ENCODE measurements at places on chromosomes 1 and 21.

DNA sequence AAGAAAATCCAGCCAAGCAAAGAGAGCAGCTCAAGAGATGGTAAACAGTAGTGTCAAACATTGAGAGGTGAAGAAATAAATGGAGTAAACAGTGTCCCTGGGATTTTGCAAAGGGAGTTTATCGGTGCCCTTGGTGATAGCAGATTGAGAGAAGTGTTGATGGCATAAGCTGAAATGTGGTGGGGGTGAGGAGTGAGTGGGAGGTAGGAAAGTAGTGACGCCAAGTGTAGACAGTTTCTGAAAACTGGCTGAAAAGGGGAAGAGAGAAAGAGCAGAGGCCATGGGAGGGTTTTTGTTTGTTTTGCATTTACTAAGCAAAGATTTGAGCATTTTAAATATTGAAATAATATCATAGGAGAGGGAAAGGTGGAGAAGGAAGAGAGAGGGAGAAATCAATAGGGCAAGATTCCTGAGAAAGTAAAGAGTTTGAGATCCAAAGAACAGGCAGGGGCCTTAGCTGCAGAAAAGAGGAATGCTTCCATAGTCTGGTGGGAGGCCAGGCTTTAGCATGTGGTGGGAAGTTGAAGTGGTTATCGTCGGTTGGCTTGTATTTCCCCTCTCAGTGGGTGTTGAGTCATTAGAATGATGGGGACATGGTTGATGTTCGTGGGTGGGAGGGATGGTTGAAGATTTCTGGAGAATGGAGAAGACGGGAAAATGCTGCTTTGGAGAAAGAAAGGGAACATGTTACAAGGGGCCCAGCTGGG, 26.8 kb upstream of the RASAL2 start:
- DNase-seq: no peak

- no peak for DNase-seq
These were observed 84.5 kb downstream of the COLGALT2 start for GRCh38 chr1:183953031-183953430.

DNA sequence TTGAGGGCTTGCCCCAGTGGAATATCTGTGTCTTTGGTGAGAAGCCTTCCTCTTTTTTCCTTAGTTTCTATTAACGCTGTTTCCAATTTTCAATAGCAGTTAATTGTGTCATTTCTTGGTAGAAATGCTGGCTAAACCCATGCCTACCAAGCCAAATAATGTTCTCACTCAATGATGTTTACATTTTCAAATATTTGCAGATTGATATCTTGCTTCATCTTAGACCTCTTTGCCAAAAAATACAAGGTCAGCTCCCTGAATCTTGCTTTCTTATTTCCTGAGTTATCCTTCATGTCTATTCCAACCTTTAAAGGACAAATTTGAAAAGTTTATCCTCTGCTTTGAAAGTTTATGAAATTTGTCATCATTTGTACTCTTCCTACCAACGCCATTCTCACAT, 5.1 kb downstream of the KCNJ15 start:
- DNase-seq: no peak

GRCh38 chr1:17516303-17517214, 22.9 kb upstream of the ARHGEF10L start:
- no peak for DNase-seq

- DNase-seq: no peak
These were observed 115.6 kb downstream of the XCL2 start for GRCh38 chr1:168428063-168428731.

DNA sequence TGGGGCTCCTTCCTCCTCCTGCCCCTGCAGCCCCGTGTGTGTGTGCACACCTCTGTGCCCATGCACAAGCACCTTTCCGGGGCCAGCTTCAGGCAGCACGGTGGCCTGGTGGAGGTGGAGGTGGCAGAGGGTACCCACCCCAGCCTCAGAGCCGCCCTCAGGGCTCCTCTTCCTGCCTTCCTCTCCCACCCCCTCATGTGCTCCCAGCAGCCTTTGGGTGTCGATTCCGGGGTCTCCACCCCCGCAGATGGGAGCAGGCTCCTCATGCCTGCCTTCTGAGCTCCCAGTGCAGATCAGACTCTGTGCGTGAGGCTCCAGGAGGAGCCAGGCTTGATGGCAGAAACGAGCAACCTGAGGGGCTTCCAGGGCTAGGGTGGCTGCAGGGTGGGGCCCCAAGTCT, 29.2 kb upstream of the PLCH2 start:
- DNase-seq: no peak

DNA sequence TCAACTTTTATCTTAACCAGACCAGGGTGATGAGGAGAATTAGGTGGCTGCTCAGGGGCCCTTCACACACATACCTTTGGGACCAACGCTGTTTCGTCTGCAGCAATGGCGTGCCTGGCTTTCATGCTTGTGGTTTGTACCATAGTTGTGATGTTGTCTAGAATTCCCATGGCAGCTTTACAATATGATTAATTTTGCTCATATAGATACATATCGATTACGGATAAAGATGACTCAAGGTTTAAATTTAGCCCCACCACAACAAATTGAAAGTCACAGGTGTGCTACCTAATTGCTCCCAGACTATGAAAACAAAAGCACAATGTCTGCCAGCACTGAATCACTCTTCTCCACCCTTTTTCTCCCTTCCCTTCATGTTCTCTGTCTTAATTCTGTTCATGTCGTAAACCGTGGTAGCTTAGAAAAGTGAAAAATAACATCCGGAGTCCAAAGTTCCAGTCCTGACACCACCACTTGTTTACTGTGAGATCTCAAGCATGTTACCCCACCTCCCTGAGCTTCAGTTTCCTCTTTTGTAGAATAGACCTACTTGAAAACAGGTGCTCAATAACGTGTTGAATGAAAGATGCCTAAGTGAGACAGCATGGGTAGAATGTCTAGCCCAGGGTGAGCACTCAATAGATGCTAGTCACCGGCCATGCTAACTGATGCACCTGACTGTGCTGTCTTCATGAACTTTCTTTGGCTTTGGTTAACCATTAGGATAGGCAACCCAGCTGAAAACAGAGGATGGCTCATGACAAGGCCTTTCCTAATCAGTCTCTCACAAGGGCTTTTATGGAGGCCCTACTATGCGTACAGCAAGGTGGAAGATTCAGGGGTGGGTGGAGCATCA, 22.1 kb upstream of the JUN start:
- DNase-seq: no peak

DNA sequence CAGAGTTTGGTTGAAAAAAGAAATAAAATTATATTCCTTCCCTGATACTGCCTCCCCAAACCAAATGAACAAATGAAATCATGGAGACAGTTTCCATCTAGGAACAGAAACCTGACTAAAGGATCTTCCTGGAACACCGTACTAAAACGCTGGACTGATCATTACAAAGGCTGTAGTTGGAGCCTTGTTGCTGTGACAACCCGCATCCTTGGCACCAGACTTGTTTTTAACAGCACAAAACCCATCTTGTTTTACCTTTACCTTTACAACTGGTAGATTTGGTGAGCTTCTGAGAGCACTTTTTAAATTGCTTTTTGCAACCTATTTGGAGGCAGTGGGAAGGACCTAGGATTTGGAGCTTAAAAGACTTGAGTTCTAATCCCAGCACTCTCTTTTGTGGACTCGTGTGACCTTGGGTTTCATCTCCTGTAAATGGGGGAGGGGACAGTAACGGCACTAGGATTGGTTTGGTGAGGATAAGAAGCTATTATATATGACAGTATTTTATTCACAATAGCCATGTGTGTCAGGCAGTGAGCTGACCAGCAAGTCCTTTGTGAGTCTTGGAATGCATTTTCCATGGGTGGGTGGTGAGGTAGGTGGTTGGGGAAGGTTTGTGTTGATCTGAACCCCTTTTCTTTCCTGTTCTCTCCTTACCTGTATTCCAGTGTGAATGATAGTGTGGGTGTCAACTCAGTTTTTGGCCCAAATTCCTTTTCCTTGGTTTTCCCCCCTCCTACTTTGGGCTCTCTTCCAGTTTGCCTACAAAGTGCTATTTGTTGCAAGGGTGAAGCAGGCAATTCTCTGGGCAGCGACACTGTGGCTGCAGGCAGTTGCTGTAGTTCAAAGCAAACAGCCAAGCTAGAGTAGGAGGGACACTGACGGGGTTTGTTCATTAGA, 12.6 kb downstream of the LRRC8D start:
- DNase-seq: no peak

DNA sequence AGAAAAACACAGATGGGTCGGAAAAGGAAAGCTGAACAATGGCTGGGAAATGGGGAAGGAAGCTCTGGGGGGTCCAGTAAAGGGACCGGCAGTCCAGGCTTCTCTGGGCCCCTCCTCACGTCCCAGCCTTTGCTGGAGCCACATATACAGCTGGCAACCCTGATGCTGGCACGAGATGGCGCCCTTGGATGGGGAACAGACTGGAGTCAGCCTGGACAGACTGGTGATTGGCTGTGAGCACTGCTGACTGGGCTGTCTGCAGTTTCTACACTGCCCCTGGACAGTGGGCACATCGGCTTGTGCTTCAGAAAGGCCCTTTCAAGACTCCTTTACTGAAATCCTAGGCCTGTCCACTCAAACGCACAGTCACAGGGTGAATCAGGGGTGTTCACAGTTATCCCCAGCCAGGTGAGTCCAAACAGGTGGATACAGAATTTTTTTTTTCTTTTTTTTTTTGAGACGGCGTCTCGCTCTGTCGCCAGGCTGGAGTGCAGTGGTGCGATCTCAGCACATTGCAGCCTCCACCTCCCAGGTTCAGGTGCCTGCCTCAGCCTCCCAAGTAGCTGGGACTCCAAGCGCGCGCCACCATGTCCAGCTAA, 31.1 kb upstream of the ZBTB40 start:
- DNase-seq: peak; percentile 28

DNA sequence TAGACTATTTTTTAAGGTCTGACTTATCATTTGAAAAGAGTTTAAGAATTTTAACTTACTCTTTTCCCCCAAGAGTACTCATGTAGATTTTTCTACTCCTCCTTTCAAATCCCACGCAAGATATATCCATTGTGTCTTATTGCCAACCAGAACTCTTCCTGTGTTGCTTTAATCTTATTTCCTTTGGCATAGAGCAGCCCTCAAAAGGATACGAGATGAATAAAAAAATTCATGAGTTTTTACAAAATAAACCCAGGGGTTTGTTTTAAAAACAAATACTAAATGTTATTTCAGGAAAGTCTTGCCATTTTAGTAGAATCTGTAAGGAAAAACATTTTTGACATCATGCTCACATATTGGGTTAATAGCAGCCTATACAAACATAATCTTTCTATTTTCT, 543.2 kb upstream of the CXADR start:
- no peak for DNase-seq

GRCh38 chr1:167878372-167879160, 35.4 kb downstream of the ADCY10 start:
- no peak for DNase-seq

DNA sequence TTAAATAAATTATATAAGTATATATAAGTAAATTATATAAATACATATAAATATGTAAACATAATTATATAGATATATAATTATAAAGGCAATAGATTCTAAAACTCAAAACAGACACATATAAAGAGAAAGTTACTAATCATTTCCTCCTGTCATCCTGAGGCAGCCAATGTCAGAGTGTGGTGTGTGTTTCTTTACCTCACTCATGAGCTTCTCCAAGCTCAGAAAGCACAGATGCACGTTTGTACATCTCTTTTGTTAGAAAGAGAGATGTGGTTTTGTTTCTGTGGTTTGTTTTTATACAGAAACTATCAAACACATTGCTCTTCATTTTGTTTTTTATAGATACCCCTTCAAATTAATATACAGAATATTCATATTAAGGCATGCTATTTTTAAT, 594.8 kb downstream of the USP25 start:
- DNase-seq: no peak

Data from T-helper 9 cell (primary cell).